ENCODE measurements at places on chromosomes 3 and 15. TPM values are rescaled to one million over a fixed set of nuclear protein-coding genes. Genes with fewer than 3 reads are reported as not detected.

Gene CACNA2D2
- total RNA-seq, result 0.80 TPM

DNA sequence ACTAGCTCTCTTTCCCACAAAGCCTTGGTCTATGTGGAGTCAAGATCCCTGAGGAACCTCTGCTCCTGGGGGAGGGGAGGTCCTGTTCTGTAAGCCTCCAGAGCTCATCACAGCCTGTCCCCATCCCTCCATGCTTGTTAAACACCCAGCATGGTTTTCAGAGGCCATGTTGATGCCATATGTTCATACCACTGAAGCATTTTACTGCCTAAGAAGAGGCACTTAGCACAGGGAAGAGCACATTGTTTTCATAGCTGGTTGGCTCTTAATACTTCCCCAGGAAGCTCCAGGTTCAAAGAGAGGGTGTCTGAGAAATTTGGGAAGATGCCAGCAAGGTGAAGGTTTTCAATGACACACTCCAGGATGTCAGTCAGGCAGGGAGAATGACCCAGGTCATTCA is 25.6 kb downstream of the CPNE4 start:
- no peak for DNase-seq

- no peak for DNase-seq
Observed at GRCh38 chr3:36525115-36525801, 145.0 kb downstream of the STAC start.

- DNase-seq, result no peak
Observed at GRCh38 chr3:42122261-42123011, 31.3 kb downstream of the TRAK1 start.

Data from activated naive CD8-positive, alpha-beta T cell treated with anti-CD3 and anti-CD28 coated beads for 36 hours (primary cell).